ENCODE measurements at places on chromosomes 7 and 10.
A peak's percentile ranks its signal among the peaks of the same experiment; 100 is the strongest.

DNA sequence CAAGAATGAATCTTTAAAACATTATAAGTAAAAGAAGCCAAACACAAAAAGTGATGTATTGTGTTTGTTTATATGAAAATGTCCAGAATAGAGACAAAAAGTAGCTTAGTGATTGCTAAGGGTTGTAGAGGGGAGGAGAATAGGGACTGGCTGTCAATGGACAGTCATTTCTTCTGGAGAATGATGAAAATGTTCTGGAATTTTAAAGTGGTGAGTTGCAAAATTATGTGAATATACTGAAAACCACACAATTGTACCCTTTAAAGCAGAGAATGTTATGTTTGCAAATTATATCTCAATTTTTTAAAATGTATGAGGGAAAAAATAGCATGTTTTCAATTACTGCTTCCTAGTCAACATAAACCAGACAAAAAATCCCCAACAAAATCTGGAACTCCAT is 174.2 kb downstream of the KMT2E start:
- DNase-seq, result no peak

GRCh38 chr7:86479144-86479543 is 164.6 kb upstream of the GRM3 start:
- DNase-seq, result no peak

- no peak for DNase-seq
These were observed 21.9 kb downstream of the SND1 start for GRCh38 chr7:127673902-127674301.

- DNase-seq, result no peak
These were observed 68.2 kb downstream of the CH25H start for GRCh38 chr10:89138755-89139490.

DNA sequence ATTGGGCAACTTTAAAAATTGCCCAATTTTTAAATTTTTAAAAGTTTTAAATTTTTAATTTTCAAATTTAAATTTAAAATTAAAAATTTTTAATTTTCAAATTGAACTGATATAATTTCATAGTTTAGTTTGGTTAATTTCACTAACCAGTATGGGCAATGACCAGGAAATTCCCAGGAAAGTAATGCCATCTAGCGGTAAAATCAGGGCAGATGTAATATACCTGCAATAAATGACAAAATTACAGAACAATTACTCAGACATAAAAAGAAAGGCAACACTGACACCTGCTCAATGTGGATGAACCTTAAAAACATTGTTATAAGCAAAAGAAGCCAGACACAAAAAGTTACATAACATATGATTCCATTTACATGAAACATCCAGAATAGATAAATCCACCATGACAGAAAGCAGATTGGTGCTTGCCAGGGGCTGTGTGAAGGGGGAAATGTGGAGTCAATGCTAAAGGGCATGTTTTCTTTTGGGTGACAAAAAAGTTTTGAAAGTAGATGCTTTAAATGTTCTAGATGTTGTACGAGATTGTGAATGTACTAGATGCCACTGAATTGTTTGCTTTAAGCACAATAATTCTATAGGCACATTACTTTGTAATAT is 28.6 kb upstream of the SLC16A12 start:
- DNase-seq, result peak; percentile 27

GRCh38 chr10:17984056-17984455 is 32.3 kb downstream of the SLC39A12 start:
- DNase-seq, result no peak

- no peak for DNase-seq
These were observed 190.9 kb upstream of the CALN1 start for GRCh38 chr7:72603073-72603472.
